Islet precursor cell (in vitro differentiated cells): ENCODE measurements at places on chromosomes 6 and 20.

DNA sequence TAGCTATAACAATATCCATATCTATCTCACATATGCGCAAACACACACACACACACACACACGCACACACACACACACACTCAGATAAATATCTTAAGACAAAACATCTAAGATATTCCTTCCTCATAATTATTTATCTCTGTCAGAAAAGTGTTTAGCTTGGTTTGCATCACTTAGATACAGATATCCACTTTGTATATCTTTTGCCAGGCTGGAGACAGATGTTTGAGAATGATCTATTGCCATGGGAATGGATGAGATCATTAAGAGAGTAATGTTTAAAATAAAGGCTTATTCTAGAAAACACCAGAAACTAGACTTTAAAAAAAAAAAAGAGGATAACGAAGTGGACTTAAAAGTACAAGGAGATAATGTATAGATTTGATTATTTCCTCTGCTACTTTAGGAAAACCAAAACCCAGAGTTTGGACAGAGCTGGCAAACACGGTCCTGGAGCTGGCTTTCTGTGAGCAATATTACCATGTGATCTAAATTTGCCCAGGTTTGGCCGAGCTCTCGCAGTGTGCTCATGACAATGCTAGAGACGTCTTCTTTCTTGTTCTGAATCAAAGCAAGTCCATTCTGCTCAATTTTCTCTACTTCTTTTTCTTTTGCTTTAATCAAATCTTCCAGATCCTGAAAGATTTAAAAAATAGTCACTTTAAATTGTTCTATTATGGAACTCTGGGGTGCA is 411.8 kb downstream of the SYNE1 start:
- DNase-seq: no peak

DNA sequence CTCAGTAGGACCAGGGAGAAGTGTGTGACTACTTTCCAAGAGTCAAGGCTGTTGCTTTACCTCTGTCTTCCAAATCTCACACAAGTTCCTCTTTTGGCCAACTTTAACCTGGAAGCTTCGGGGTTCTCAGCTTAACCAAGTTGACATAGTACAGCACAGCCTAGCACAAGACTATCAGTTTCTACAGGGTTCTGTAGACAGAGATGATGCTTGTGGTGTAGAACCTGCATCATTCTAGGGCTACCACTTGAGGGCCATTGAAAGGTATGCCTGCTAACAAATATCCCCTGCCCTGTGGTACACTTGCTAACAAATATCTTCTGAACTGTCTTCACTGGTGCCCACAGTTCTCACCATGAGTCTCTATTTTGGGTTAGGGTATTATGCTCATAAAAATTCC is 62.0 kb upstream of the MAP3K7 start:
- no peak for DNase-seq

DNA sequence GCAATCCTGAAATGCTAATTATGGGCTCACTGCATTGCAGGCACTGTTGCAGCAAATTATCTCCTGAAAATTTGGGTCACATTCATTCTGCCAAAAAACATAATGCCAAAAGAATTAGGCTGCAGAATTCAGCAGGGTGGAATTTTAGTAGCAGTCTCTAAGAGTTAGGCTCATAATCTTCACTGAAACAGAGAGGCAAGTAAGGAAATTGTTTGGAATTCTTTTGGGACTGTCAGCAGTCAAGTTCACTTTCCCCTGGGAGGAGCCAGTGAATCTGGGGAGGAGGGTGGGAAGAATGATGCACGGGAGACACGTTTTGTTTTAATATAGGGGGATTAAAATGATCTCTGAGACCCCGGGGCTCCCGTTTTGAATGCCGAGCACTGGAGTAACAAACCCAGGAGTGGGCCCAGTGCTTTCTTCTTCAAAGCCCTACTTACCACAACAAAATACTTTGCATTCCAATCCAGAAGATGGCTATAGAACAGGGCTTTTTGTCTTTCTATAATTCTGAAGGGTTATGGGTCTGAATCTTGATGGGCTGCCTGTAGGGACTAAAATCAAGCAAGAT is 44.7 kb downstream of the SOBP start:
- peak; percentile 60 for DNase-seq

DNA sequence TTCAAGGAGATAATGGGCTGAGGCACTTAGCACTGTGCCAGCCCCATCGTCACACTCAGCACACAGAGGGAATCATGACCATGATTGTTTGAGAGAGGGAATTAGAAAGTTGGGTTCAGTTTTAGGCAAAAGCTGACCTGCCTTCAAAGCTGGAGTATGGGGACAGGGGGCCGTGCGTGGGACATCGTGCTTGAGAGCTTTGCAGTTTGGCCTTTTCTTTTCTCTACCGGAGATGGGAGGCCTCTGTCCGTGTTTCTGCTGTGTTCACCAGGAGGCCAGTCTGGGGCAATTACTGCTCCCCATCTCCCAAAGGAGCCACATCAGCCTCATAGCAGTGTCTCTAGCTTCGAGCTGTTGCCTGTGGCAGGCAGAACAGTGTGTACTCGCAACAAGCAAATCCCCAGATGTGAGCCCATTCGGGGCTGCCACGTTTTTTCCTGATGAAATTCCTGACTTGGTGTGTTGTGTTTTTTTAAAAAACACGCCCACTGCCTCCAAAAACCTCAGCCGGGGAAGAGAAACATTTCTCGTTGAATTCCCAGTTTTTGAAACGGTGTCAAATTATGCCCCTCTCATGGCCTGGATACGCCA is 20.2 kb downstream of the EYA2 start:
- no peak for DNase-seq

GRCh38 chr6:130134582-130134981 is 88.2 kb downstream of the SAMD3 start:
- no peak for DNase-seq

GRCh38 chr6:26553264-26553634 is 15.1 kb downstream of the HMGN4 start:
- peak; percentile 76 for DNase-seq

DNA sequence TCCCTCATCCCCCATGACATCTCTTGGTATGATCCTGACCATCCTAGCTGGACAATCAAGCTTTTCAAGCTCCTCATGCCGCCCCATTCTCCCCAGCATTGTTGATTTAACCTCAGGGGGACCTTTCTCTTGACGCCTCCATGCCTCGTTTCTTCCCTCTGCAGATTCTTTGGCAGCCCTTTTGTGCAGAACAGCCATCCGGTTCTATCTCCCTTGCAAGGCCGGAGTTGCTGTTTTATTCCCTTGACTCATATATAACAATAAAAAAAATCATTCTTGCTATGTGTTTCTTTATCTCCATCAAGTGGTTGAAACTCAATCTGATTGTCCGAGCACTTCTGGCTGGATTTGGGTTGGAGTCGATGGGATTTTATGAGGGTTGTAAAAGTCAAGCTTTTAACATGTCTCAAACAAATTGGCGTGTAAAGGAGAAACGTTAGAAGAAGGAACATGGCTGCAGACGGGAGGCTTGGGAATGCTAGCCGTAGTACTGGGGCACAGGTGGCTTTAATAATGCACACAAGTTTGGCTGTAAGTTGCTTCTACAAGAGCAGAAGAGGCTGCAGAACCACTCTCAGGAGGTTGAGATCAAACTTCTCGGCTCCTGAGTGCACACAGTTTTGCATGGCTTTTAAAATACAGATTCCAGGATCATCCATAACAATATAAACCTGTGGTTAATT is 3.9 kb upstream of the SULF2 start:
- DNase-seq: no peak

DNA sequence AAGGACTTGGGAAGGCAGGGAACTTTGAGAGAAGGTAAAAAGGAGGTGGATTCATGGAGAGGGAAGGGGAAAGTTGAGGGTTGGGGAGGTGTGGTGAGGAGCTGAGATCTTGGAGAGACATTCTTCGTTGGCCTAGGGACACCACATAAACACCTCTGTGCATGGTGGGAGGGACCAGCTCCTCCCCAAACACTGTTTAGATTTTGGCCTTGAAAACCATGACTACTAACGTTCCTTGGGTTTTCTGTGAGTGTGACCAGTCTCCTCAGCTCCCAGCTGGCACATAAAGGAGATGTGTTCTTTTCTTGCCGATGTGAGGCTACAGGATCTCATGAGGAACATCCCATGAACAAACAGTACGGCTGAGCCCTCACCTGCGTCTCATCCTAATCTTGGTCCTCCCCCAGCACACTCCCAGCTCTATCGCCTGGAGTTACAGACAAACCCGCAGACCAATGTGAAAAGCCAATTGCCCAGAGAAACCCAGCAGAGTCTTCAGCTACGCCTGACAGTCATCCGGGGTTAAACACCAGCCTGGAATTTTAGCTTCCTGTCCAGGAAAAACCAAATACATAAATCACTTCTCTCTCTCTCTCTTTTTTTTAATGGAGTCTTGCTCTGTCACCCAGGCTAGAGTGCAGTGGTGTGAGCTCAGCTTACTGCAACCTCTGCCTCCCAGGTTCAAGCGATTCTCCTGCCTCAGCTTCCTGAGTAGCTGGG is 22.0 kb upstream of the DDR1 start:
- peak; percentile 33 for DNase-seq

- DNase-seq: no peak
These were observed 116.2 kb upstream of the PLCB4 start for GRCh38 chr20:8952721-8953120.

DNA sequence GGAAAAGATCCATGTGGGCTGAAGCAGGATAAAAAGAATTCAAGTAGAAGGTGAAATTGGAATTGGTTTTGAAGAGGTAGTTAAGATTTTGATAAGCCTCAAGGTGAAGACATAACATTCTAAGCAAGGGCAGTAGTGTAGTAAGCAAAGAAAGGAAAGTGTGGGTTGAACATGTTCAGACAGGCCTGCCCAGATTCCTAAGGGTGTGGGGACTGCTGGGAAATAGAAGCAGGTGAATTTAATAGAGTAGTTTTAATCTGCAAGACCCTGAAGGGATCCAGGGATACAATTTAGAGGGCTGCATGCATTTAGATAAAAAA is 19.1 kb downstream of the TAB2 start:
- DNase-seq: no peak
